NCI-H345 (cell line): ENCODE measurements at places on chromosomes 16 and 17.
A peak's percentile ranks its signal among the peaks of the same experiment; 100 is the strongest.

DNA sequence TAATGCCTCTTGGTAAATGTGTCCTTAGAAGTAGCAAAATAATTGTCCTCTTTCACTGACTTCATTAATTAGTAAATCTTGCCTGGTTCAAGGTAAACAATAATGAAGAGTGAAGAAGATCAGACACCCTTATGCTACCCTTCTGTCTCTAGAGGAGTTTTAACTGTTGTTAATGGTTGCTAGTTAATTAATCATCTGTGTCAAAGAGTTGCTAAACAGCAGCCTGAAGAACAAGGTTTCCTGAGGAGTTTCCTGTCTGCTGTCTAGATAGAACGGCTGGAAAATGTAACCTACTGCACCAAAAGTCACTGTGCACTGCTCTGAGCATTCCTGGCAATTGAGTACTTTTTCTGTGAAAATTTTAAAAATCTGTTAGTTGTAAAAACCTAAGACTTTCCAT is 131.3 kb downstream of the NLK start:
- DNase-seq = no peak

- peak; percentile 98 for DNase-seq
Measured at GRCh38 chr17:40547079-40547784, 18.0 kb downstream of the CCR7 start.

GRCh38 chr16:84718-85406 is 6.8 kb downstream of the MPG start:
- DNase-seq = peak; percentile 77

DNA sequence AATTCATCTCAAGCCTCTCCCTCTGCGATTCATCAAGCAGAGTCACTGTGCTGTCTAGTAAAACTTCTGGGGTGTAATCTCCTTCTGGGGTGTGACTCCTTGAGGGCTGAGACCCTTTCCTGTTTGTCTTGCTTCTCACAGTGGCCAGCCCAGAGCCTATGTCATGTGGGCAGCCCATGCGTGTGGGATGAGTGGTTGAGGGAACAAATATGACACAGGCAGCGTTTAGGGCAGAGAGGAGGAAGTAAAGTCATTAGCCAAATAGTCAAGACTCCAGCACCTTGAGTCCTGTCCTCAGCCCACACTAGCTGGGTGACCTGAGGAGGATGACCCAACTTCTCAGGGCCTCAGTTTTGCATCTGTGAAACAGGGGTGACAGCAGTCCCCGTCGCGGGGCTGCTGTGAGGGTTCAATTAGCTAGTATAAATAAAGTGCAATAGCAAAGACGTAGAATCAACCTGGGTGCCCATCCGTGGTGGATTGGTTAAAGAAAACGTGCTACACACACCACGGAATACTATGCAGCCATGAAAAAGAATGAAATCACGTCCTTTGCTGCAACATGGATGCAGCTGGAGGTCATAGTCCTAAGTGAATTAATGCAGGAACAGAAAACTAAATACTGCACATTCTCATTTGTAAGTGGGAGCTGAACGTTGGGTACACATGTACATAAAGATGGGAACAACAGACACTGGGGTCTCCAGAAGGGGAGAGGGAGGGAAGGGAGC is 4.5 kb upstream of the ITGAX start:
- no peak for DNase-seq

- no peak for DNase-seq
Measured at GRCh38 chr16:26344976-26345375, 653.2 kb downstream of the HS3ST4 start.

GRCh38 chr17:31392856-31393748 is 1.6 kb downstream of the RAB11FIP4 start:
- no peak for DNase-seq

- DNase-seq = no peak
Measured at GRCh38 chr16:7602291-7602950, 269.8 kb downstream of the RBFOX1 start.

DNA sequence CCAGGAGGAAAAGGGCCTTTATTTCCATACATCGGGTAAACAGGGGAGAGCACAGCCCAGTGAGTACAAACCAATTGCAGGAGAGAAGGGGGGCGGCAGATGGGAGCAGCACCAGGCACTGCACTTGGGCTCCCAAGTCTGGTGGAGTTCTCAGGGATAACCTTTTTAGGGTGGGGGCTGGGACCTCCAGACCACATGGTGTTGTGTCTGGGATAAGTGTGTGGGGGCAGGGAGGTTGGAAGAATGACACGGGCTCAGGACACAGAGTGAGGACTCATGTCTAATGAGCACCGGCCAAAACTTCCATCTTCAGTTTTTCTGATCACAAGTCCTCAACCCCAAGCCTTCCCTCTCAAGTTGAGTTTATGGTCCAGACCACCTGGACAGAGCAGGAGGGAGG is 30.6 kb downstream of the PIPOX start:
- DNase-seq = no peak

- no peak for DNase-seq
Measured at GRCh38 chr16:47600376-47600775, 139.2 kb downstream of the PHKB start.

- no peak for DNase-seq
Measured at GRCh38 chr16:20774703-20775362, 11.0 kb downstream of the ACSM3 start.

- no peak for DNase-seq
Measured at GRCh38 chr16:49583911-49584310, 210.3 kb downstream of the C16orf78 start.

DNA sequence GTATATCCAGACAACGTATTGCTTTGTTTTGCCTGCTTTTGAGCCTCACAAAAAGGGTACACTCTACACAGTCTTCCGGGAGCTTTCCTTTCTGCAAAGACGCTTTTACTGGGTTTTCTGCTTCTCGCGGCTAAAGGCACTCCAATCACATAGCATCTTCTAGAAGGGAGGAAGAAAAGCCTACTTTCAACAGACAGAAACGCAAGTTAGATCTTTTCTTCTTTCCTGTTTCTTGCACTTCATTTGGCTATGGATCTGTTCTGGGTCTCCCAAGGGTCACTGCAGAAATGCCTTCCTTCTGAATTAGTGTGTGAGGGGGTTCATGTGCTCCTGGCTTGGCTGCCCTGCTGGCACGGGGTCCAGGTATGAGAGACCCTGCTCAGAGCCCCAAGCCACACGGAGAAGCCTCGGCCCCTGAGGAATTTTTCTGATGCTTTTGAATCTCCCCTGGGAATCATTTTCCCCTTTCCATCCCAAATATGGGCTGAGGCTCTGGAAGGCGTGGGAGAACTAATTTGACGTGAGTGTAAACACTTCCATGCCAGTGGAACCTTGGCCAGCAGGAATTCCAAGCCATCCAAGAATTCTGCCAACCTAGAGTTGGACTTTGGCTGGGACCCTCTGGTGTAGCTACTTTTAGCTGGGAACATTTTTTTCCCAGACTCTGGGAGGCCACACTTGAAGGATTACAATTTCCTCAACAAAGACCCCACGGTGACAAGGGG is 49.6 kb upstream of the NKD1 start:
- DNase-seq = no peak
